ENCODE measurements at places on chromosomes 5 and 9.

DNA sequence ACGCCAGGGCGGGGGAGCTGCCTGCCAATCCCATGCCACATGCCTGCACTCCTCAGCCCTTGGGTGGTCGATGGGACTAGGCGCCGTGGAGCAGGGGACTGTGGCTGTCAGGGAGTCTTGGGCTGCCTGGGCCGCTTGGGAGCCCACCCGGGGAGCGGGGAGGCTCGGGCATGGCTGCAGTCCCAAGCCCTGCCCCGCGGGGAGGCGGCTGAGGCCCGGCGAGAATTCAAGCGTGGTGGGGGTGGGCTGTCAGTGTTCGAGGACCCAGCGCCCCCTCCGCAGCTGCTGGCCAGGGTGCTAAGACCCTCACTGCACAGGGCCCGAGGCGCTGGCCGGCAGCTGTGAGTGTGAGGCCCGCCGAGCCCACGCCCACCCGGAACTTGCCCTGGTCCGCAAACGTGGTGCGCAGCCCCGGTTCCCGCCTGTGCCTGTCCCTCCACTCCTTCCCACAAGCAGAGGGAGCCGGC lies 83.2 kb upstream of the DMRTA1 start:
- DNase-seq: no peak

- DNase-seq: no peak
These were observed 240.9 kb downstream of the GAS1 start for GRCh38 chr9:86706391-86706790.

DNA sequence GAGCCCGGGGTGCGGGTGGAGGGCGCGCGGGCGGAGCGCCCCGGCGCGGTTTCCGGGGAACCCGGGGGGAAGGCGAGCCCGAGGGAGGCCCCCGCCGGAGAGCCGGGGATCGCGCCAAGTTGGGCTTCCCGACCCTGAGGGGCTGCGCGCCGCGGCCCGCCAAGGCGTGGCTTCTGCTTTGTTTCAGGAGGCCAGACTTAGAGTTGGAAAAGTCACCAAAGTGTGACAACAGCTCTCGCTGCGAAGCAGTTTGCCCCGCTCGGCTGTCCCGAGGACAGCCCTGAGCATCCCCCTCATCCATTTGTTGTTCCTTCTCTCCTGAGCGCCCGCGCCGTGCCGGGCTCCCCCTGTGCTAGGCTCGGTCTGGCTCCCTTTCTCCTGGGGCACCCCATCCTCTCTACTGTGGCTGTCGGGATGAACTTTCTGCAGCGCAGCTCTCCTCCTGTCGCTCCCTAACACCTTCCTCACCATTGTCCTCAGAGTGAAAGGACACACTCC lies 410 bp downstream of the GLIPR2 start:
- DNase-seq: no peak

DNA sequence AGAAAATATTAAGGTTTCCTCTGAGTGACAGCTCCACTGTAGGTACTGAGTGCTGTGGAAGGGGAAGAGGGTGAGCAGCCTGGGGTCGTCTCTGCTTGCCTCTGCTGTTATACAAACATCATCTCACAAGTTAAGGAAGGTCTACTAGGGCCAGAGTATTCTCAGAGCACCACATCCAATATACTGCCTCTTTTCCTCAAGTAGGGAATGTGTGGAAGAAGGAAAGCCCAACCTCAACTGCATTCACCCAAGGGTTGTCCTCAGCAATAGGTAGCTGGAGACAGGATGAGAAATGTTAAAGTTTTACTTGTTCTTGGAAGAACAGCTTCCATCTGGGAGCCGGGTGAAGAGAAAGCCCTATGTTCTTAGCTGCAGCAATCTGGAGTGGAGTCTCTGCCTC lies 1062.3 kb upstream of the CDH10 start:
- DNase-seq: no peak

DNA sequence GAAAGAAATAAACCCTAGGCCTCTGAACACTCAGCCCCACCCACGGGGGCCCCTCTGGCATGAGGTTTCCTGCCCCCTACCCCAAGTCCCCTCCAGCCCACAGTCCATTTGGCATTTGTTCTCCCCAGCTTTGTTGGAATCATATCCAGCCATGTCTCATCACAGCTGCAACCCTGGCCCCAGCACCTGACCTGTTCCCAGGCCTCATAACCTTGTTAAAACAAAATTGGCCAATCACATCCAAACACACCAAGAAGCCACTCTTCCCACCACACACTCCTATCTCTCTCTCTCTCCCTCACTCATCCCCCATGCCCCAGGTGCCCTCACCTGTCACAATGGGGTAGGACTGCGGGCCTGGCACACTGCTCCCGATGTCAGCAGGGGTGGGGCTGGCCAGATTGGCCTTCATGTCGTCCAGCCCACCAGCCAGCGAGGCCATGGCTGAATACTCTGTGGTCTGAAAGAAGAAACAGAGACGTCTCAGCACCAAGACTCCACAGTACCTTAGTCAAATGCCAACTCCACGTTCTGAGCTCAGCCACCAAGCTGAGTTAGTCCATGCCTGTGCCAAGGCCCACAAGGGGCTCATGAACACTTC lies 110.9 kb downstream of the PAX5 start:
- DNase-seq: no peak

GRCh38 chr5:177067503-177067902 lies 19.2 kb upstream of the FGFR4 start:
- no peak for DNase-seq

Data from activated CD4-positive, alpha-beta T cell treated with anti-CD3 and anti-CD28 coated beads for 4 hours (primary cell).